ENCODE measurements at places on chromosomes 5 and 9.

DNA sequence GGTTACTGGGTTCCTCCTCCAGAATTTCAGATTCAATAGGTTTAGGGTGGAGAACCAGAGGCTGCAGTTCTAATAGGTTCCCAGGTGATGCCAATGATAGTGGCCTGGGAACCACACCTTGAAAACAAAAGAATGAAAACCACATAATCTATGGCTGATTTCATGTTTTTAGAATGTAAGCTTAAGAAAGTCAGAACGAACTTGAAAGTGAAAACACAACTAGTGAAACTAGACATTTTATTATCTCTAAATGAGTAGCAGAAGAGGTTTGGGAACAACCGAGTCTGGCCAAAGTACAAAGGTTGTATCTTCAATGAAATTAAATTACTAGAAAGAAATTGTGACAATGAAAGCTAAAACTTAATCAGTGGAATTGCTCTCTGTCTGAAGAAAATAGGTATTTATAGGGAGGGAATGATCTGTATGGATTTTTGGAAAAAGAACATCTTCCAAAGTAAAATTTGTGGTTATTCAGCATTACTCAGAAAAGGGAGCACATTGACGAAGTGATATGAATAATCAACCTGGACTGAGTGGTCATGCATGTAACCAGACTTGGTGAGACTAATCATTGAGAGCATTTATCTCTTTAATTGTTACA lies 24.9 kb upstream of the CEP120 start:
- DNase-seq = no peak

GRCh38 chr5:10464173-10464572 lies 22.5 kb downstream of the ROPN1L start:
- no peak for DNase-seq

- no peak for DNase-seq
These were observed 196.4 kb downstream of the EFNA5 start for GRCh38 chr5:107474361-107474715.

GRCh38 chr5:140324617-140325241 lies 21.7 kb downstream of the HBEGF start:
- DNase-seq = no peak

DNA sequence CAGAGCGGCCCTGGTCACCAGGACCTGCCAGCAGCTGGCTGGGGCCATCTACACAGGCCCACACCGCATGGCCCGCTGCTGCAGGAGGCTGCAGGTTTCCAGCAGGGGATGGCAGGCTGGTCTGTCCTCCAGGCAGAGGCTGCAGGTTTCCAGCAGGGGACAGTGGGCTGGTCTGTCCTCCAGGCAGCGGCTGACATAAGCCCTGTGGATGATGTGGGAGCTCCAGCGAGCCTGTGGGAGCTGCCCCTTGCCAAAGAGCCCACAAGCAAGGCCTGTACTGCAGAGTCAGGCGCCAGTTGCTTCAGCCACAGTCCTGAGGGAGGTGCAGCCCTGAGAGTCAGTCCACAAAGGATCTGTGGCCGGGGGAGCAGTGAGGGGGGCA lies 18.5 kb downstream of the TPPP start:
- DNase-seq = peak; percentile 8

DNA sequence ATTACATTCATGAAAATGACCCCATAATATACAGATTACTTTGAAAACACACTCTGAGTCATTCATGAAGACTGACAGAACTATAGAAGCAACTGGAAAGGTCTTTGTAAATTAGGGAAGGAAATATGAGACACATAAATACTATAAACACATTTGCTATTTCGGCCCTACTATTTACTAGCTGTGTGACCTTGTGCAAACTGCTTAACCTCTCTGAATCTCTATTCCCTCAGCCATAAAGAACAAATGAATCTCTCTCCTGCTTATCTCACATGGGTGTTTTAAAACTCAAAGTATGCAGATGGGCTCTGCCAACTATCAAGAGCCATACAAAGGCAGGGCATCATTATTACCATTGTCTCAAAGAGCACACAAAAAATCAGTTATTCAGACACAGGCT lies 52.9 kb downstream of the APBA1 start:
- DNase-seq = no peak

- no peak for DNase-seq
These were observed 105.6 kb upstream of the DAPK1 start for GRCh38 chr9:87392086-87392485.

DNA sequence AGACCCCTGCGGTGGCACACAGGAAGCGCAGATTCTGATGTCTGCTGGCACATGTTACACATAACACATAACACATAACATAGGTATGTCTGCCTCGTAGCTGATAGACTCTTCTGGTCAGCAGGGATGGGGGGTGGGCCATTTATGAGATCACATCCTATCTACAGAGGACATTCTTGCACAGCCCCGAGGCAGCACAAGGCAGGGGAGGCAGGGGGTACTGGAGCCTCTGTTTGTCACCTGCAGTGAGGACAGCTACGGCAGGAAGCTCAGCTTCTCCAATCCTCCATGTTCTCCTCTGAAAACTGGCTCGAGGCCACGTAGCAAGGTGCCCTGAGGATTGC lies 16.7 kb upstream of the MED10 start:
- DNase-seq = no peak

DNA sequence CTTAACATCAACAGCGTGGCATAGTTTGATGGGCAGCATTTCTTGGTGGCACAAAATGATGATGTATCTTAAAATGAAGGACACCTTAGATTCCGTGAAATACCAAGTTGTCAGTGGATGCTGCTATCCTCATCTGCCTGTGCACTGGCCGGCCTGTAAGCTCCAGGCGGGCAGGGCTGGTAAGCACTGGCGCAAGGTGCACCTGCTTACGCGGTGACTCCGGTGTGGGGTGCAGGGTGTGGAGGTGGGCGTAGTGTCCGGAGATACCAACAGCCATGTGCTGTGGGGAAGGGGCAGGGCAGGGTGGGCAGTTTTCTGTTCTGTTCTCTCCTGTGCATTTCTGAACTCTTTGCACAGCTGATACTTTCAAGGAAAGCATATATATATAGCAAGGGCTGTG lies 101.5 kb downstream of the KCNT1 start:
- DNase-seq = no peak

DNA sequence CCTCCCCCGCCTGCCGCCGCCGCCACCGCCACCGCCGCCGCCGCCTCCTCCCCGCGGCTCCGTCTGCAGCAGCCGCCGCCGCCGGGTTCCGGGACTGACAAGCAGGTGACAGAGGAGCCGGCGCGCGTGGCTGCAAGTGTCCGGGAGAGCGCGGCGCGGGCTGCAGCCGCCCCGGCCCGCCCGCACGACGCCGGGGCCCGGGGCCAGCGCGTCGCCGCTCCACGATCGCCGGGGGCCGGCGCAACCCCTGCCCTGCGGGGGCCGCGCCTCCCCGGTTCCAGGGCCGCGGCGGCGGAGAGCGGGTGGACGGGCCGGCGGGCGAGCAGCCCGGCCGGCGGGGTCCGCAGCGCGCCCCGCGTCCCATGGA lies 343 bp downstream of the LMX1B start:
- no peak for DNase-seq

DNA sequence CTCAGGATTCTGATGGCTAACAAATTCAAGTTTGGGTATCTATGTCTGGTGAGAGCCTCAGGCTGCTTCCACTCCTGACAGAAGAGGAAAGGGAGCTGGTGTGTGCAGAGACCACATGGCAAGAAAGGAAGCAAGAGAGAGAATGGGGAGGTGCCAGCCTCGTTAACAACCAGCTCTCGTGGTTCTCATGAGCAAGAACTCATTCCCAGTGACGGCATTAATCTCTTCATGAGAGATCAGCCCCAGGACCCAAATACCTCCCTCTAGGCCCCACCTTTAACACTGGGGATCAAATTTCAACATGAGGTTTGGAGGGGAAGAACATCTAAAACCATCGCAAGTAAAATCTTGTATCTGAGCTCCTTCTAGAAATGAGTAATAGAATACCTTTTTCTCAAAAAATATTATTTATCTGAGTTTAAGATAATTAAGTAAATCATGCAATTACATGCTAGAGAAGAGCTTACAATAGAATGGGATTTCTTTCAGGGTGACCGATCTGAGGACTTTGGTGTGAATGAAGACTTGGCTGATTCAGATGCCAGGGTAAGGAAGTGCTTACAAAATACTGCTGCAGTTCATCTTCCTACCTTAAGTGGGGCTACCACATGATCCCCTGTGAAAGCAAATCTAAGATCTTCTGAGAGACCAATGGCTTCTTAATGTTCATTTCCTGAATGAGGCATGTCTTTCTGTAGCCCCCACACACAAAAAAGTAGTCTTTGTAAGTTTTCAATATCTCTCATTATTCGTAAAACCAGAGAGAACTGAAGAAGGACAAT lies 11.5 kb downstream of the ANXA1 start:
- DNase-seq = no peak

DNA sequence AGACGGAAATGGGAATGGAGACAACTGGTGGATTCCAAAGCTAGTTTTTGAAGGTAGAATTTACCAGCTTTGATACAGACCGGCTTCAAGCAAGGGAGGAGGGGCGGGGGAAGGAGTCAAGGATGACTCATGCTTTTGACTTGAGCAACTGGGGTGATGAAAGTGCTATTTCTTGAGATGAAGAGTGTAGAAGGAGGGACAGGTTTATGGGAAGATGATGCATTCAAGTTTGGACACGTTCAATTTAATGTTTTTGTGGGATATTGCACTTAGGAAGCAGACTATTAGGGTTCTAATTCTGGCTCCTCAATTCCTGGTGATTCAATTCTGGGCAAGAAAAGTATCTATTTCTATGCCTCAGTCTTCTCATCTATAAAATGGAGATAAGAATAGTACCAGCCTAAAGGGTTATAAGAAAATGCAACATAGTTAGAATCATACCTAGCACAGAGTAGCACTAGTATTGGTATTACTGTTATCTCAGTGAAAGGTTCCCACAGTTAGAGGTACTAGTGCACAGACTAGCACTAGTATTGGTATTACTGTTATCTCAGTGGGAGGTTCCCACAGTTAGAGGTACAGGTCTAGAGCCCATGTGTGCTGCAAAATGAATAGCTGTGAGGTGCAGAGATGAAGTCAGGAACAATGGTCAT lies 4.6 kb downstream of the NIPAL4 start:
- peak; percentile 72 for DNase-seq

DNA sequence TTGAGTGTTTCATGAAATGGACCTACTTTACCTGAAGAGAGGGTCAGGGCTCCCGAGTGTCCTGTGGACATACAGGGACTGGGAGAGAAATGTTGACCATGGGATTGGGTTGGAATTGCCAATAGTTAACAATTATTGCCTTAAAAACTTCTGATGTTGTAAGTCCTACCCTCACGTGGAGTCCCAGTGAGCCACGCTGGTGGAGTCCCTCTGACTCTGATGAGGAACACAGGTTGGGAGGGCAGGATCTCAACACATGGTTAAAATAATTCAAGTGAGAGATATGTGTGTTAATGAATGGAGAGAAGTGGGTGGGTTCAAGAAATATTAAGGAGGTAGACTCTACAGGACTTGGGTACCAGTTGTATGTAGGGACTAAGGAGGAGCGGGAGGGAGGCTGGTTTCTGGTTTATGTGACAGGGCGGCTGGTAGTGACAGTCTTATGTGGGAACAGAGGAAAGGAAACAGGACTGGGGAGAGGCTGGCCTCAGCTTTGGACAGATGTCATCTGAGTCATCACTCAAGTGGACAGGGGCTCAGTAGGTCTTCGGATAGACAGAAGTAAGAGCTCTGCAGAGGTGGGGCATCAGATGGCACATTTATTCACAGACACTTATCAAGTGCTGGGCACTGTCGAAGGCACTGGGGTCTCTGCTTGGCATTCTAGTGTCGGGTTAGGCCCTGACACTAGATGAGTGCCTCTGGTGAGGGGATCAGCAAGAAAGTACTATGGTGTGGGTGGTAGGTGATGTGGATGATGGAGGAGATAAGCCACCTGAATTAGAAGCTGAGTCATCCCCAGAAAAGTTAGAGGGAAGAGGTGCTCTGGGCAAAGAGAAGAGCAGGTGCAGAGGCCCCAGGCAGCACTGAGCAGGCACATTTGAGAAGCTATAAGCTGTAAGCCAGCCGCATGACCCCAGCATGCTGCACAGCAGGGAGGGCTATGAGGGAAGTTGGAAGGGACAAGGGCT lies 27.2 kb downstream of the MAML1 start:
- peak; percentile 23 for DNase-seq

DNA sequence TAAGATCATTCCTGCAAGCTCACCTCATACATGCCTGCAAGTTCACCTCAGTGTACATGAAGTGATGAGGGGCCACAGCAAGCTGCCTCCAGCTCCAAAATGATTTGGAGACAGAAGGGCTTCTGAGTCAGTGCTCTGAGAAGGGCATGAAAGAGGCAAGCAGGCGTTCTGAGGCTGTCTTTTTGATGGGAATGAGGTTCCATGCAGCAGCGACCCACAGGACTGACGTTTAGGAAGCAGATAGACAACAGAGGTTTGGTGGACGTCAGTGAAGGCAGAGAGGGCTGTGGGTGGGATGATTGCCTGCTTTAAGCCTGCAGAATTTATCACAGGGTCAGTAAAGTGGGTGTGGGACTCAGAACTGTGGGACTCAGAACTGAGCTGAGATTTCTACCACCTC lies 8.9 kb upstream of the SMIM32 start:
- DNase-seq = no peak

DNA sequence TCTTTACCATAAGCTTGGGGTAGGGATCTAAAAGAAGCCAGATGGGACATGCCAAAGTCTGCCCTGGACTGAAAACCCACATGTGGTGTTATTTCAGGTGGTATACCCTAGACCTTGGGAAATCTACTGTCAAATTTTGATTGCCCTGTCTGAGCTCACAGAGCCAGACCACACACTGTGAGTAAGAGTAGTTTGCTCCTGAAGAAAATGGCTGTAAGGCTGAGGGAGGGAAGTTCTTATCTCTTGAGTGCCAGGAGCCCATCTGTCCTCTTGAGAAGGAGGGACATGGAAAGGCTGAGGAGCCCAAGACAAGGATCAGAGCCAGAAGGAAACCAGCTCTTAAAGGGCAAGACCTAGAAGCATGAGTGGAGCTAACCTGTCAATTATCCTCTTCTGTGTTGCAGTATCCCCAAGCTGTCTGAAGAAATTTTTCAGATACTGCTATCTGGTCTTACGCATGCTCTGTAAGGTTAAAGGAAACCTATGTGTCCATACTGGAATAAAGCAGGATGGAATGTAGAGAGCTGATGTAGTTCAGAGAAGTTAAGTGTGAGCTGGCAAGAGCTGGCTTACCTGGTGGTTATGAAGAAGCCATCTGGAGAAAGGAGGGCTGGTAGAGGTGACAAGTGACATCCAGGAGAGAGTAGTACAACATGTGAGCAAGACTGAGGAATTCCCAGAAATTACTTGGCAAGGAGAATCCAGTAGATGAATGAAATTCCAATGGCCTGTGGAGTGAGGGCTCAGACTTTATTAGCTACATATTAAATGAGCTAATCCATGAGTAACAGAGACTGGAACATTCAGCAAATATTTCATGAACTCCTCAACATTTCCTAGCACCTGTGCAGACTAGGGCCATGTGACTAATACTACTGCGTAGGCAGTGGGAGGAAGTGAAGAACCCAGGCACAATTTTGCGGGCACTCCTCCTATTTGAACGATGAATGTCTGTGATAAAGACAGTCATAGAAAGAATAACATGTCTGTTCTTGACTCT lies 389.1 kb upstream of the KIF2A start:
- no peak for DNase-seq

- no peak for DNase-seq
These were observed 345.9 kb upstream of the RIOK2 start for GRCh38 chr5:97528941-97529340.

- DNase-seq = no peak
These were observed 547.2 kb downstream of the LRRC70 start for GRCh38 chr5:63125862-63126261.

All from activated naive CD4-positive, alpha-beta T cell treated with anti-CD3 and anti-CD28 coated beads, Interleukin-2, amount 50 U/mL, for 16 hours (primary cell).